Activated T-helper 2 cell treated with anti-CD3 and anti-CD28 coated beads, Interferon-gamma antibody, Interleukin-2, Interleukin-4, amounts not matched to agents 10 μg/mL and 5 μg/mL and 100 μg/mL, durations not matched to agents 14 hours and 24 hours and 36 hours (primary cell): ENCODE measurements at places on chromosomes 2 and 18. TPM values are rescaled to one million over a fixed set of nuclear protein-coding genes. Genes with fewer than 3 reads are reported as not detected.

Gene FEZ2
- total RNA-seq = 16.3 and 17.6 TPM in 2 replicates

Gene ADAM23
- total RNA-seq = 0.23 and 0.25 TPM in 2 replicates

Gene SNED1
- 1.5 and 1.7 TPM in 2 replicates for total RNA-seq

Gene INO80C
- 34.9 and 35.9 TPM in 2 replicates for total RNA-seq

Gene POMC
- total RNA-seq = 5.8 and 6.7 TPM in 2 replicates

Gene HADHB
- 104 and 108 TPM in 2 replicates for total RNA-seq

Gene LRATD1
- not detected in 2 replicates for total RNA-seq
